DMS79 (cell line): ENCODE measurements at places on chromosomes 12 and 14.

- no peak for DNase-seq
Measured at GRCh38 chr14:81070511-81070910, 115.1 kb downstream of the TSHR start.

DNA sequence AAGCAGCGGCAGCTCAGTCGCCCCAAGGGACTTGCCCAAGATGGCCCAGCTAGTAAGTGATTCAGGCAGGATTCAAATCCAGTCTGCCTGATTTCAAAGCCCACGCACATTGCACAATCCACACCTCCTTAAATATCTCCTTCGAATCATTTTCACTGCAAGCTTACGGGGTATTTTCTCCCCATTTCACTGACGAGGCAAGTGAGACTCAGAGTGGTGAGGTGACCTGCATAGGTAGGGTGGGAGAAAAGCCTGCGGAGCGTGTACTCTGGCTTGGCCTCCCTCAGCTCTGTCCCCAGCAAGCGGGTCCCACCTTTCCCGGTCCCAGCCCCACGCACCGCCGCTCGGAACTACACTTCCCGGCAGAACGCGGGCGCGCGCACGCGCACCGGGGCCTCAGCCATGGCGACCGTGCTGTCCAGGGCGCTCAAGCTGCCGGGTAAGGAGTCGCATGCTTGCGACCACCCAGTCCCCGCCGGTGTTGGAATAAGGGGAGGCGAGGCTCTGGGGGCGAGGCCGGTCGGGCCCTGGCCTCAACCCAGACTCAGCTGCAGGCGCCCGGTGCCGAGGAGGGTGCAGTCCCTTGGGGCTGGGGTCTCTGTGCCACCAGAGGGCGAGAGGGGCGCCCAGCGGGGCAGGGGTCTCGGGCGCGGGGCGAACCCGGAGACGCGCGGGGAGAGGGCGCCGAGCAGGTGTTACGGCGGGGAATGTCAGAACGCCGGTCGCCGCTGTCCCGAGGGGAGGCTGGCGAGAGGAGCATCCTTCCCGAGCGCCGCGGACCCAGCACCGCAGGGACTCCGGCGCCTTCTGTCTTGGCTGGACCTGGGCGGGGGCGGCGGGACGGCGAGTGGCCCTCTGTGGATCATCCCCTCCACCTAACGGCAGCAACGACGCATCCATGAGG, at the start of gene FAM234B:
FAM234B (plus strand) TSS at position 380 of the 904 bp plus-strand sequence; CDS start at position 403, 23 bp downstream.
- DNase-seq: peak; percentile 34

- DNase-seq: no peak
Measured at GRCh38 chr12:68056300-68056699, 67.1 kb downstream of the IFNG-AS1 start.

DNA sequence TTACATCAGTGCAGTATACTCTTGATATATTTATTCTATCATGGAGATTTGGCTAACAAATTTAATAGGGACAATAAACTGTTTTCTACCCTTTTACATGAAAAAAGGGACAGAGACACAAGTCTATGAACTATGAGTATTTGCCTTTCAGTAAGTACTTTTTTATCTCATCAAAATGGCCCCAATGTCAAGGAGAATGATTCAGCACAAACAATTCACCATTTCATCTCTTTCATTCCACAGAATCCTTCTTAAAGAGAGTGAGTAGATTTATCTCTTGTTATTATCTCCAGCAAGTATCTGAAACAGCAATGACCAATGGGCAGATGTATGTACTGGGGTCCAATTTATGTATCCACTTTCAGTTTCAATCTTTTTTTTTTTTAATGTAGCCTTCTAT, 447.5 kb downstream of the NPAS3 start:
- DNase-seq: no peak

DNA sequence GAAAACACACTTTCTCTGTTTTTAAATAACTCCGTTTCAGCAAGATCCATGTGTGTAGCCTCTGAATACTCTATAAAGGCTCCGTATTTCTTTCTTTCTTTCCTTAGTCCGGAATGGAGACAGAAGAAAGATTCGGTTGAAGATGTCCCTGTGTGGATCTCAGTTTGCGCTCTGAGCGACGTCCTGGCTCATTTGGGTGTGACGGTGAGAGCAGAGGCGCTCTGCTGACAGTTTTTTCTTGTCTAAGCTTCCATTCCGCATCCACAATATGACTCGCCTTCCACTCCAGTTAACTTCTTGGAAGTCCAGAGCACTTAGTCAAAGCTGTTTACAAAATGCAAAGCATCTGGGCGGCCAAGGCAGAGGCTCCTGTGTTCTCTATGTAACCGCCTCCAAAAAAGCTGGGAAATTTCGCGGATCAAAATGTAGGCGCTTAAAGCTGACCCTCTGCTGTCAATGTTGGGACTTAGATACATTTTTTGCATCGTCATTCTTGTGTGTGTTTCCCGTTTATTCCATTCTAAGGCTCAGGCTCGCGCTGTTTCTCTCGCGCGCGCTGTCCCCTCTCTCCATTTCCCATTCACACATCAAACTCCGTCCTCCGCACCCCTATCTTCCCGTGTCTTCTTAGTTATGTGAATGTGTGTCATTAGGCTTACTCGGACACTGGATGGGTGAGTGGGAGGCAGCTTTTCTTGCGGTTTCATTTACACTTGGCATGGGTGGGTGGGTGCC, 880 bp upstream of the FLRT2 start:
- no peak for DNase-seq

- no peak for DNase-seq
Measured at GRCh38 chr12:1498199-1498740, 96.1 kb downstream of the FBXL14 start.
